ENCODE measurements at places on chromosomes 2 and 18. TPM values are rescaled to one million over a fixed set of nuclear protein-coding genes. Genes with fewer than 3 reads are reported as not detected.
A peak's percentile ranks its signal among the peaks of the same experiment; 100 is the strongest.

Gene VIT
- 0.98 TPM for total RNA-seq

Gene SCYGR4
- total RNA-seq = not detected

Gene LINC00305
- total RNA-seq = not detected

DNA sequence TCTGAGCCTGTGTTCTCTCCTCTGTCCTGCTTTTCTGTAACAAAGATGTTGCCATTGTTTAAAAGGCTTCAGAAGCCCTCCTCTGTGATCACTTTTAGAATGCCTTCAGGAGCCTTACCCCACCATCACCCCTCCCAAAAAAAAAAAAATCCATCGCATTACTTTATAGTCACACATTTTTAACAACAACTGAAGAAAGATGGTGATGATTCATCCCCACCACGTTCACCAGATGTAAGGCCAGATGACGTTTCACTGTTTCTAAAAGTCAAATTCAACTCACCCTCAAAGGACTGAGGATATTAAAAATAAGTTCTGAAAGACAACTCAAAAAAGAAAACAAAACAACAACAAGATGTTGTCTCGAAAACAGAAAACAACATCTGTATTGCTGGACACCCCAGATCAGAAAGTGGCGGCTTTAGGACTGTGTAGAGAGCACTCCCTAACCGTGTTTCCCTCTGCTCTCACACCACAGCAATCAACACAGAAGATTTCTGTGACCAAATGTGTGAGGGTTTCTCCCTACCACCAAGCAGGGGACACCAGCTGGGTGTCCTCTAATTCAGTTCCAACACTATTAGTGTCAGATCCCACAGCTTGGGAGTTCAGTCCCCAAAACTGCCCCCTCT, 61.9 kb upstream of the CREB1 start:
- DNase-seq = no peak

GRCh38 chr18:45106331-45106774, 425.7 kb downstream of the SETBP1 start:
- DNase-seq = no peak

DNA sequence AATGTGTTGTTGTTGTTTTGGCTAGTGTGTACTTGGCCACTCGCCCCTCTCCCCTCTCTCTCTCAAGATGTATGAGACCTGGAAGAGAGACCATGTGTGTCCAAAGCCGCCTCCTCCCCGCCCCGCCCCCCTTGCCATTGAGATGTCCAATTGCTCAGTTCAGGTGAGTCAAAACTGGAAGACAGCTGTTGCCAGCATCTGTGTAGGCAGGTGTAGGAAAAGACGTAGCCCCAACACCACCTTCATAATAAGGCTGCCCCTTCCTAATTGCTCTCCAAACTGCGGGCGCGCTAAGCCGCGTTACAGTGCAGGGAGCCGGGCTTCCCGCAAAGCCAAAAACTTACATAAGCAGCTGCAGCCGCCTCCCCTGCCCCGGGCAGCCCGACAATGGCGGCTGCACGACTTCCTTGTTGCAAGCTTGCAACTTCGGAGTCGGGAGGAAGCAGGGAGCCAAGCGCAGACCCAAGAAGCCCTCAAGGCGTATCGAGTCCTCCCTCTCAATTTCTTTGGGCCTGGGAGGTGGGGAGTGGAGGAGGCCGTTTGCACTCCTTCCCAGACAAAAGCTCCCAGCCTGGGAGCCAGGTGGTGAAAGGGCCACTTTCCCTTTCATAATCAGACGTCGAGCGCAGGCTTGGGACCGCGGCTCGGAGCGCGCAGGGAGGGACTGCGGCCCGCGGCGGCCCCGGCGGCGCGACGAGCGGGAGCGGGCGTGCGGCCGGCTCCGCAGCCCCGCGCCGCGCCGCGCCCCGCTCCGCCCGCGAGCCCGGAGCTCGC, 882 bp downstream of the ZBTB14 start:
- DNase-seq = peak; percentile 67

DNA sequence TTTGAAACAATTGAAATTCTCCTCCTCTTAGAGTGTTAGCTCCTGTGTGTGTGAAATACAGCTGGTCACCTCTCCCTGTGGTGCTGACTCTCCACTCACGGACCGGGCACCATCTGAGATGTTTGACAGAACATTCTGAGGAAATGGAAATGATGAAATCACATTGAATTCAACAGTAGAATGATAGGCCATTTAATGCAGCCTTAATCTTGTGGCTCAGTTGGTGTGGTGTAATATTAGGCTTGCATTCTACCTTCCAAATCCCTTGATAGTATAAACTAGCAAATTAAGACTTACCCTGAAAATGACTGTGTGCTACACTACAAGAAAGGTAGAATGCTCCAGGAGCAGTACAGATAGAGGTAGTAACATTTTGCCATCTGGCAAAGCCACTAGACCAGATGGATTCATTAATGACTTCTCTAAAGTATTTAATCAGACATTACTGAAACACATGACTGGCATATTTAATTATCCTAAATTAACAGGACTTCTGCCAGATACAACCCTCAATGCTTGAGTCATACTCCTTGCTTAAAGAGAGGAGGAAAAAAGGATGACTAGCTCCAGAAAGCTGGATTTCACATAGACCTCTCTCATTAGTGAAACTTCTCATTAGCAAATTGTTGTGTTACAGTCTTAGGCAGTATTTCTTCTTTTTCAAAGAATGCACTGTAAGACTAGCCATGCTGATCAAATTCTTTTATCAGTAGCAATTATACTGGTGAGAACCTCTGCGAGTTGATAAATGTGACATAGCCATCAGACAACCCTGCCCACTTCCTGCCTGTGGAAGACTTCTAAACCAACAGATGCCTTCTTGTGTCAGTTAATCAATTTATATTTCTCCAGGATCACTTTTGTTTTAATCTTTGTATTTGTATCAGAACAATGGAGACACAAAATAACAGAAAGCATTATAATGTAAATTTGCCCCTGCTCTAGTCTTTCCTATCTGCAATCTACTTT, 80.6 kb downstream of the EML6 start:
- DNase-seq = no peak

Measured in Caki2 (cell line).